ENCODE measurements at places on chromosomes 12 and 14. TPM values are rescaled to one million over a fixed set of nuclear protein-coding genes. Genes with fewer than 3 reads are reported as not detected.

The FBRSL1 gene
- 4.4 TPM for total RNA-seq

The CCDC196 gene
- not detected for total RNA-seq

GRCh38 chr12:44127966-44128710 lies 292.3 kb downstream of the TMEM117 start:
- no peak for DNase-seq

GRCh38 chr12:108307006-108307405 lies 32.1 kb downstream of the CMKLR1 start:
- DNase-seq = no peak

DNA sequence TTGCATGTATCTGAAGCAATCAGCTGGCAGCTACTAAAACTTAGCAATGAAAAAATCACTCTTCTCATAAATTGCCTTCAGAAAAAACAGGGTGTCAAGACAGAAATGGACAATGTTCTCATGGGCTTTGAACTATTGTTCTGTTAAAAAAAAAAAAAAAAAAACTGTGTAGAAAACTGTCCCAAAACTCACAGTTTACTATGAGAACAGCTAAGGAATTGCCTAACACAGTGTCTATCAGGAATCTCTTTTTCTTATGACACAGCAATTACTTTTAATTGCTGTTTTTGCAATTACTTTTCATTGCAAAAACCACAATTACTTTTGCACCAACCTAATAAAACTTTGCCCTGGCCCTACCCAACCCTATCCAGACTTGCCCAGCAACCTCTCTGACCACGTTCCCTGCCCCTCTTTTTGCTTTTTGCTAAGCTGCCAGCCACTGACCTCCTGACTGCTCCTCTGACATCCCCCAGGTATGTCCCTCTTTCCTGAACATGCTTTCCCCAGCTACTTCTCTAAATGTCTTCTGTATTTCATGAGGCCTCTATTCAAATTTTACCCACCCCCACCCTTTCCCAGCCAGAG lies 68.0 kb upstream of the SLCO1C1 start:
- DNase-seq = no peak

Data from pulmonary artery endothelial cell (primary cell).